ENCODE measurements at places on chromosomes 1 and 21.

DNA sequence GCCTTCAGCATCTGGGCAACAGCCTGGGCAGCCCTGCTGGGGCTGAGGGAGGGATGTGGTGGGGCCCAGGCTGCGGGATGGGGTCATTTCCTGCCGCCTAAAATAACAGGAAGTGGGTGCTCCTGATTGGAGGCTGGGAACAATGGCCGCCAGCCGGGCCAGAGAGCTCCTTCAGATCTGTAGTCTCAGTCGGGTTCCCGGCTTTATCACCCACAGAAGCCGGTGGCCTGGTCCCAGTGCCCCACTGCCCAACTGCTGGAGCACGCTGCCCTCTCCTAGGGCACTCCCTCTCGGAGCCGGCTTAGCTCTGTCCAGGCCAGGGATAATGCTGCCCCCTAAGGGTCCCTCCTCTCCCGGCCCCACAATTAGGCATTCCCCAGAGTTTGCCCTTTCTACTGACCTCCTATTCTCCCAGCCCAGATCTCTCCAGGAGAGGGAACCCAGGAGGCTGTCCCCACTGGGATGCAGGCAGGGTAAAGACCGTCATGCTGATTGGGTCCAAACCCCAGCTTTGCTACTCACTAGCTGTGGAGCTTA, 5.1 kb downstream of the MAP7D1 start:
- DNase-seq, result peak; percentile 60

GRCh38 chr1:169894424-169895145, 889 bp upstream of the SCYL3 start:
- no peak for DNase-seq

DNA sequence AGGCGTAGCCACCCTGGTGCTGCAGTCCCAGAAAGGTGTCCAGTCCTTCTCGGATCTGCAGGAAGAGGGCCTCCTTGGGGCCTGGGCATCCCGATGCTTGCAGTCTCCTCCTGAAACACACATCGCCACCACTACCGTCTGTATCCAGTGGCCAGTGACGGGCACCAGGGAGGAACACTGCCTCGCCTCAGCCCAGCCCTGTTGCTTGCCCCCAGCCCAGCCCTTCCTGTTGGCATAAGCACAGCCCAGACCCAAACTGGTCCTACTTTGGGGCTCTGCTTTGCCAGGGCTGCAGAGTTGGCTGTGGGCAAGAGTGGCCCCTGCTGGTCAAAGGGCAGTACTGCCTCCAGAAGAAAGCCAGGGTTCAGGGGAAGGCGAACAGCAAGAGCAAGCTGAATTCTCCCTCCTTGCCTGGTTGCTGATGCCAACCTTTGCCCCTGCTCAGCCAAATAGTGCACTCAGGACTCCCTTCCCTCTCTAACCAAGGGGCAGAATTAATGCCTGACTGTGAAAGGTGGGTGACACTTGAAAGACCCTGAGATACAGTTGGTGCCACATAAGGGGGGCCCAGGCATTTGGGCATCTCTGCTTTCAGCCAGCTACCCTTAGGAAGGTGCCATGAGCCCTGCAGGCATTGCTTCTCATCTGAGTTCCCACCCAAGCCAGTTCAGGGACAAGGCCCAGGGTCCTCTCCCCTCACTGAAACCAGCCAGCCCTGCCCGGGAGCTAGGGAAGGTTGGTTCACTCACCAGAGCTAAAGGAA, 11.1 kb upstream of the ARHGEF2 start:
- DNase-seq, result peak; percentile 72

- DNase-seq, result no peak
These were observed 94.7 kb upstream of the WNT4 start for GRCh38 chr1:22237433-22238093.

DNA sequence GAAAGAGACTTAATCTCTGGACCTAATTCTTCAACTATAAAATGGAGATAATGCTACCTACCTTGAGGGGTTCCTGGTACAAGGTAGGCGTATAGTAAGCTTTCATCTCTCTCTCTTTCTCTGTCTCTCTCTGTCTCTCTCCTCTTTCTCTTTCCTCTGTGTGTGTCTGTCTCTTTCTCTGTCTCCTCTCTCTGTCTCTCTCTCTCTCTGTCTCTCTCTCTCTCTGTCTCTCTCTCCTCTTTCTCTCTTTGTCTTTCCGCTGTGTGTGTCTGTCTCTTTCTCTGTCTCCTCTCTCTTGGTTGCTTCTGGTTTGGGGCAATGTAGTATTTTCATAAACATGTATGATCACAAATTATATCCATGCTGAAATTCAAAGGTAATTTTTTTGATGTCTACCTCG, 76.1 kb upstream of the UBE2U start:
- DNase-seq, result no peak

- no peak for DNase-seq
These were observed 88.9 kb downstream of the TMEM53 start for GRCh38 chr1:44585315-44585920.

DNA sequence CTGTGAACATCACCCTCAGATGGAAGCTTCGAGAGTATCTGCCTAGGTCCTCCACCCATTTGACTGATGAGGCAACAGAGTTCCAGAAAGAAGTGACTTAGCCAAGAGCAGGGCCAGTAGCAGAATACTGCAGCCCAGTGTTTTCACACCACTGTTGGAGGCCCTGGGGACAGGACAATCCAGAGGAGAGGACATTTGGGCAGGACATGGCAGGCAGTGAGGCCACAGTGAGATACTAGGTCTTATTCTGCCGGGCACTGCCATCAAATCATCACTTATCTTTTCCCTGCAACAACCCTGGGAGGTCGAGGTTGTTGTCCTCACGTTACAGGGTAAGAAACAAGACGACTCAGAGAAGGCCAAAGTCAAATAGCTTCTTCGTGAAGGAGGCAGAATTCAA, 5.5 kb upstream of the FOXO6 start:
- peak; percentile 2 for DNase-seq

- DNase-seq, result no peak
These were observed 18.4 kb upstream of the GNL2 start for GRCh38 chr1:37614105-37614504.

DNA sequence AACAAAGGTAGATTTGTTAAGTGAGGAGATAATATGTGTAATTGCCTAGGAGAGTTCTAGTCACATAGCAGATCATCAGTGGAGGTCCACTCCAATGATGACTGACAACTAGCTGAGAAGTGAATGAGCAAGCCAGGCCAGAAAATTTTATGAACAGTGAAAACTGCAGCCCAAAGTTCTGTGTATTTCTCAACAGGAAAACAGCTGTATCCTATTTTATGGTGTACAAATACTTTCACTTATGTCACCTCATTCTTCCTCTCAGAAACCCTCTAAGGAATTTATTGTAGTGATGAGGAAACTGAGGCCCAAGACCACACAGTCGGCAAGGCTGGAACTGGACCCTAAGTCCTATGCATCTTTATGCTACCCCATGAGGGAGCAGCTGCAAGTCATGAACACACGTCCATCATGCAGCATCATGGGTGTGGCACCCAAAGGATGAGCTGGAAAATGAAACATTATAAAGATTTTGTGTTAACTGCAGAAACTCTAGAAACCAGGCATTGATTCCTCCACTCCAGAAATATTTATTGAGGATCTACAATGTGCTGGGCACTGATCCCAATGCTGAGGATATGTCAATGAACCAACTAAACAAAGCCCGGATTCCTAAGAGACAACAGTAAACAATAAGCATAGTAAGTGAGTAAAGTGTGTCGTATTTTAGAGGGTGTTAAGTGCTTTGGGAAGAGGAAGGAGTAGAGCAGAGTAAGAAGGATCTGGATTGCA, 99.5 kb upstream of the DUSP10 start:
- DNase-seq, result no peak

DNA sequence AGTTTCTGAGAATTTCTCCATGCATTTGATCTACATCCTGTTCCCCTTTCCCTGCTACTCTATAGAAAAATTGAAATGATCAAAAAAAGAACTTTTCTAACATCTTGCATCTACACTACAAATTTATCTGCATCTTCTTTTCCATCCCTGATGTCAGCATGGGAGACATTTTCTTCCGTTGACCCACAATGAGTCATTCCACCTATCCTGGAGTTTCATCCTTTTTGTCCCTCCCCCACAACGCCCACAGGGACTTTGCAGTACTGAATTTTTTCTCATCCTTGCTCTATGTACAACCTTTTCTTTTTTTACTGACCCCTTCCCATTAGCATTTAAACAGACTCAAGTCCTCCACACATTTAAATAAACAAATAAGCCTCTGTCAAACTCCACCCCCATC, 112.2 kb upstream of the MROH9 start:
- DNase-seq, result no peak

DNA sequence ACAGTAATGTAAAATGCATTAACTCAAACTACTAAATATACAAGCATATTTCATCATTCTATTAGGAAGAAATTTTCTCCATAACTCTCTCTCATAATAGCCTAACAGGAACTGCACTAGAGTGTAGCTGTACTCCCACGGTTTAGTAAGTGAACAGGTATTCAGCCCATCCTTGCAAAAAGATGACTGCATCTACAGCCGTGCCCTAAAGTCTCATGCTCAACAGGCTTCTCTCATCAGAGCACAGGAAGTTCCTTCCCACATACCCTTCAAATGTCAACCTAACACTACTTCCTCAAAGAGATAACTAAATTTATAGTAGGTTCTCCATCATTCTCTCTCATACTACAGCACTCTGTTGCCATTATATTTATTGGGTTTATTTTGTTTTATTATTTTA, 251.6 kb downstream of the AKT3 start:
- DNase-seq, result no peak

DNA sequence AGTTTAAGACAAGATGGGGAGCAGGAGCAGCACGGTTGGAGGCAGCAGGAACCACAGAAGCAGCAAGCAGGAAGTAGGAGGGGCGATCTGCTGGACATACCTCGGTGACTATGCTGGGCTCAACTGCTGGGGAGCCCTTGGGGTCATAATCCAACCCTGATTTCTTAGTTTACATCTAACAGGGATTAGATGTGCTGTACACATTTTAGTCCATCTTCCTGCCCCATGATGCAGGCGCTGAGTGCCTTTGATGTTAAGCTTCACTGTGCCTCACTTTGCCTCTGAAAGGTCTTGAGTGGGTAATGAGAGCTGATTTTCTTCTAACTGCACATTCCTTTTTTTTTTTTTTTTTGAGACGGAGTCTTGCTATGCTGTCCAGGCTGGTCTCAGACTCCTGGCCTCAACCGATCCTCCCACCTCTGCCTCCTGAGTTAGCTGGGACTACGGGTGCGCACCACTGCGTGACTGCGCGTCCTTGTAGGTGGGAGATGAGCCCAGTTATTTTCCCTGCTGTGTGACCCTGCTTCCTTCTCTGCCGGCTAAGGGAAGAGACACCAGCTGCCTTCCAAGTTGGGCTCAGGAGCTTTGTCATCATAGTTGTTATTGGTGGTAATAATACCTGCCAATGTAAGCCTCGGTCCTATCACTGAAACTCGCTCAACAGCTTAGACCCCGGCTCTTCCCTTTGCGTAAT, 1.1 kb upstream of the RCAN3 start:
- DNase-seq, result peak; percentile 18

GRCh38 chr1:231590453-231591198, 36.0 kb upstream of the DISC1 start:
- DNase-seq, result peak; percentile 66

GRCh38 chr1:233904633-233905415, at the start of gene SLC35F3:
TSS of gene SLC35F3 (plus strand) at chr1:233904676.
- peak; percentile 18 for DNase-seq

GRCh38 chr21:42160111-42160721, 58.7 kb upstream of the ABCG1 start:
- no peak for DNase-seq

- DNase-seq, result peak; percentile 92
These were observed 14.6 kb upstream of the MEX3A start for GRCh38 chr1:156096640-156097391.

DNA sequence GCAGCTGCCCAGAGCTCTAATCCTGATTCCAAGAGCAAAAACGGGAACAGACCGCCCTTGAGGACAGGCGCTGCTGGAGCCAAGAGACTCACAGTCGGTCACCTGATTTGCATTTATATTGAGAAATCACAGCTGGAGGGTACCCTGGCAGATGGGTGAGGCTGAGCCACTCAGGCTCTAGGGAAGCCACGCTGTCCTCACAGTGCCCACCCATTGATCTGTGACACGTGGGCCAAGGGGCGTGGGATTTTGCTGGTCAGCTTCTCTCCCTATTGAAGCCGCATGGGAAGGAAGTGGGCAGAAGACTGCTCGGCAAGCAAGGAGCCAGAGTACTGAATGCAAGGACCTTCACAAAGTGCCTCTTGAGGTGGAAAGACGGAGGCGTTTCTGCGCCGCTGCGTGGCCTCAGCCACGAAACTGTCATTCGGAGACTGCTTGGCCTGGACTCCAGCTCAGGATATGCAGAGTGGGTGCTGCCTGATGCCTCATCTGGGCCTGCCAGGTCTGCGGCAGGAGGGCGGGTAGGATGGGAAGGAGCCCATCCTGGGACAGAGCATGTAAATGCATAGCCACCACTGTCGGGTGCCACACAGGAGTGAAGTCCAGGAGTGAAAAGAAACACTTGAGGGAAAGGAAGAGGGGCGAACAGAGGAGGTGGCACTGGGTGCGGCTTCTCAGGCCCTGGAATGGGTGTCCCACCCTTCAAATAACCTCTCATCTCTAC, 139.8 kb downstream of the PGBD5 start:
- peak; percentile 13 for DNase-seq

- peak; percentile 56 for DNase-seq
These were observed 19.2 kb downstream of the SLC19A2 start for GRCh38 chr1:169466259-169467230.

GRCh38 chr1:29675481-29676263, 439.4 kb downstream of the PTPRU start:
- no peak for DNase-seq

GRCh38 chr1:47631411-47631995, 193.7 kb downstream of the FOXD2 start:
- no peak for DNase-seq

DNA sequence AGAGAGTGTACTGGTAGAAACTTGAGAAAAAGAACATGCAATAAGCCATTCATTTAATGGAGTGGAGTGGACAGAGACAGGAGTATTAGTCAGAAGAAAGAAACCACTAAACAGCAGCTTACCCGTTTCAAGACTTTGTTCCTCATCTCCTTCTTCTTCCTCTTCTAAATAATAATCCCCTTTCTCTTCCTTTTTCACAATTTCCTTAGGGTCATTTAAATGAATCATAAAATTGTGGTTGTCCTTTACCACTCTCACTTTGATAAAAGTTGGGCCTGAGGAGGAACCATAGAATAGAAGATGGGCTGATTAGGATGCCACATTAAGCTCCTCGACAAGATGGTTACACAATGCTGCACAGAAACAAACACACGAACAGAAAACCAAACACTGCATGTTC, 109.6 kb downstream of the WDR3 start:
- DNase-seq, result no peak

DNA sequence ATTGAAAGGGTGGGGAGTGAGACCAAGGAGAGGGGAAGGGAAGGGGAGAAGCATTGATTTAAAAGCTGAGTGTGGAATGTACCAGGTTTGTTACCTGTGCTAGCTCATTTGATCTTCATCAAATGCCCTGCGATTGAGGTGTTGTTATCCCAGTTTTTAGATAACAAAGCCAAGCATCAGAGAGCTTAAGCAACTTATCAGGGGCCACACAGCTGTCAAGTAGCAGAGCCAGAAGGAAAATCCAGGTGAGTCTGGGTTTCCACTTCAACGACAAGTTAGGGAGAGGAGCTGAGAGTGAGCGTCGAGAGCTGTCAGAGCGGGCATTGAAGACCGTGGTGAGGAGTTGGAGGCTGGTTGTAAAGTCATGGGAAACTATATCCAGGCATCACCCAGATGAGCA, 146.9 kb upstream of the IRF2BP2 start:
- DNase-seq, result no peak

GRCh38 chr1:44714532-44714931, 16.4 kb downstream of the RNU5D-1 start:
- no peak for DNase-seq

- no peak for DNase-seq
These were observed 70.6 kb upstream of the RAB3GAP2 start for GRCh38 chr1:220342853-220343252.

GRCh38 chr1:65049941-65050713, 83.8 kb upstream of the JAK1 start:
- no peak for DNase-seq

Data from body of pancreas (tissue), 4 donors.